ENCODE measurements at places on chromosomes 1 and 21. TPM values are rescaled to one million over a fixed set of nuclear protein-coding genes. Genes with fewer than 3 reads are reported as not detected.

DNA sequence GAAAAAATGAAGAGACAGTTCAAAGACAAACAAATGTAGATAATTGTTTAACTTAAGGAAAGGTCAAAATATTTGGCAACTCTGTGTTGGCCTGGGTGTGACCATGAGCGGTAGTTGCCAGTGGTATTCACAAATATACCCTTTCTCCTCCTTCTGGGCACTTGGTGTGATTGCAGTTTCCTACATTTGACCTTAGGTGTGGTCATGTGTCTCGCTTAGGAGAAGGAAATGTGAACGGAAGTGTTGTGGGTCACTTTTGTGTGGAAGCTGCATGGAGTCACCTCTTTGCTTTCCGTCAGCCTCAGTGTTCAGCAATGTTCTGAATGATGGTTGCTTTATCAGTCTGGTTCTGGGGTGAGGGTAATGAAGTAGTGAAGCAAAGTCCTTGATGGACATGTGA is 3.4 kb upstream of the PCSK9 start:
- DNase-seq: no peak

The RGS8 gene
- total RNA-seq: not detected

DNA sequence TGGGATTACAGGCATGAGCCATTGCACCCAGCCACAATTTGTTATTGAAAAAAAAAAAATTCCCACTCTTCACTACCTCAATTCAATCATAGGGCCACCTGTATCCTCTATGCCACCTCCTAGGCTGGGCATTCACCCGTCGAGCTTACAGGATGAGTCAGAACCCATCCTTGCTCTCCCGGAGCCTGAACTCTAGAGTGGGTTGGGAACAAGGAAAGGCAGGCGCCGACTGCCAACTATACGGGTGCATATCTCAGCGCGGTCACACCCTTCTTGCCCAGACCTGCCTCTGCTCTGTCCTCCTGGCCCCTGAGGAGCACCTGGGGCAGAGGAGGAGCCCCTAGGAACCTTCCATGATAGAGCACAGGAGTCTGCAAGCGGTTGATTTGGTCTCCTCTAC is 21.4 kb upstream of the LBR start:
- DNase-seq: no peak

DNA sequence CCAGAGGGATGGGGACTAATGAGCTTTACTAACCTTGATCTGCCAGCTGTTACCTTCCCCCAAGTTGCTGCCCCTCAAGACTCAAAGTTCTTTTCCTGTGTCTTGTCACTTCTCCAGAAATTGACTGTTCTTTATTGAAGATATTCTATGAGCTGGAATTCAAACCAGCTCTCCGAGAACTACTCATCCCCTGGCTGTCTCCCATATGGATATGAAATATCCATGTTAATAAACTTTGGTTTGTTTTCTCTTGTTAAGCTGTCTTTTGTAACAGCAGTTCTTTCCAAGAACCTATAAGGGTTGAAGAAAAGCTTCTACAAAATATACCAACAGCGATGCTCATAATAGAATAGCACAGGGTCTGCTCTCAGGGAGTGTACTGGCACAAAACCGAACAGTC is 77.0 kb downstream of the CAMK2N1 start:
- DNase-seq: no peak

DNA sequence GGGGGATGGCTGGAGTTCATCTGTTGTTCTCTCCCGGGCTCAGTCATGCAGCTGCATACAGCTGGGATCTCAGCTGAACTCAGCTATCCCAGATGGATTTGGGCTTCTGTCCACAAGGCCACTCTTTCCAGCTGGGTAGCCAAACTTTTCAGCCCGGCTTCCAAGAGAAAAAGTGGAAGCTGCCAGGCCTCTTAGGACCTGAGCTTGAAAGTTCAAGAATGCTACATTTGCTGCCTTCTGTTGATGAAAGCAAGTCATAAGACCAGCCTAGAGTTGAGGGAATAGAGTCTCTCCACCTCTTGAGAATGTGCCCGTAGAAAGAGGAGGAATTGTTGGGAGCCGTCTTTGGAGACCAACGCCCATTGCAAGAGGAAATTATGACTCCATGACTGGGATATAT is 95.3 kb downstream of the C1orf21 start:
- no peak for DNase-seq

- DNase-seq: no peak
Observed at GRCh38 chr1:237170149-237170548, 128.2 kb downstream of the RYR2 start.

- no peak for DNase-seq
Observed at GRCh38 chr21:29149808-29150425, 19.5 kb downstream of the MAP3K7CL start.

GRCh38 chr1:205610036-205610435 is 21.8 kb downstream of the ELK4 start:
- DNase-seq: no peak

DNA sequence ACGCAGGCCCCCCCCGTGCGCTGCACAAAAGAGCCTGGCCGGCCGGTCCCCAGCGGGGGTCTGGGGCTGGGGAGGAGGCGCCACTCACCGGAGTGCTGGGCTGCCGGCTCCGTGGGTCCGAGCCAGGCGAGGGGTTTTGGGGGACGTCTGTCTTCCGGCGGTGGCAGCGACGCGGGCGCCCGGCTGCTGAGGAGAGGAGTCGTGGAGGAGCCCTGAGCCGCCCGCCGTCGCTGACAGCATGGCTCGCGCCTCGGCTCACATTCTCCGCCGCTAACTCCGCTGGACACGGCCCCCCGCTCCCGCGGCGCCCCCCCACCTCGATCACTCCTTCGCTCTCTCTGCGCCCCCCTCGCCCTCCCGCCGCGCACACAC is 649 bp downstream of the AHDC1 start:
- DNase-seq: no peak

- DNase-seq: no peak
Observed at GRCh38 chr1:236688705-236689104, 2.4 kb downstream of the ACTN2 start.

DNA sequence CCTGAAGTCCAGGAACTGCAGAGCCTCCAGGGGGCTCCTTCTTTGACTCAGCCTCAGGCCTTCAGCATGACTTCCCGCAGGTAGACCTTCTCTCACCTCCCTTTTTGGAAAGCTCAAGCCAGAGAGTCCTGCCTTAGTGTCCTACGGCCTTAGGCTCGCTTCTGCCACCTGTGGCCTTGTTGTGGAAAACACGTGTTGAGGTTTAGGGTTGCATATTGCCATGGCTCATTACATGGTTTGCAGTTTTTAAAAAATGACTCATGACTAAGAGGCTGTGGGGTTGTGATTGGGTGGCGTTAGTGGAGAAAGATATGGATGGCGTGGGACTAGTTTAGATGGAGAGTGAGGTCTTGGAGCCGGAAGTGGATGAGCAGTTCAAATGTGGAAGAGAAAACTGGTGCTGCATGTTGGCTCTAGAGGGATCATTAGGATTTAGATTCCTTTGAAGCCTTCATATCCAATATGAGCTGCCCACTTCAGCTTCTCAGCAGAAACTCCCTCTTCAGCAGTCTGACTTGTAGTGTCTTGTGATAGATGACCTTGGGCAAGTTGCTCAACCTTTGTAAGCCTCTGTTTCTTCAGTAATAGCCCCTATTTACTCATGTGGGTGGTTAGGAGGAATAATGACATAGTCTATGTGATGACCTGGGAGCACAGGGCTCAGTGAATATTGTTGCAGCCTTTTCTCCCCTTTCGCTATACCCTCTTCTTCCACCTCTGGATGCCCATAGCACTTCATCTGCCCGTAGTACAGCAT is 6.5 kb upstream of the FGGY start:
- no peak for DNase-seq

DNA sequence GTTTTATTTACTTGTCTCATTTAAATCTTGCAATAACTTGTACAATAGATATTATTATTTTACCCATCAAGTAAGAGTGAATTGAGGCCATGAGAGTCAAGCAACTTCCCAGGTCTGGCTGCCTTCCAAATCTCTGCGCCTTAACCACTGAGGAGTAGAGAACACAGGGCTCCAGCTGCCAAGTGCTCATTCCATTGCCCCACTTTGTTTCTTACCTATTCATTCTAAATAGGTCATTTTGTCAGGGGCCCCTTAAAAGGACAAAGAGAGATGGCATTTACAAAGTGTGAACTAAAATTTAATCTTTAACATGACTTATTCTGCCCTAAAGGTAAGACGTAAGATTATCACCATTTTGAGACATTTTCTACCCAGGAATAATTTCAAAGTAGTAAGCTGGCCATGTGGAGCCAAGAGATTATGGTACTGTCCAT is 3.5 kb downstream of the PPP1R15B start:
- DNase-seq: no peak

GRCh38 chr1:6347641-6348487 is 45.7 kb downstream of the ACOT7 start:
- DNase-seq: peak; percentile 67

DNA sequence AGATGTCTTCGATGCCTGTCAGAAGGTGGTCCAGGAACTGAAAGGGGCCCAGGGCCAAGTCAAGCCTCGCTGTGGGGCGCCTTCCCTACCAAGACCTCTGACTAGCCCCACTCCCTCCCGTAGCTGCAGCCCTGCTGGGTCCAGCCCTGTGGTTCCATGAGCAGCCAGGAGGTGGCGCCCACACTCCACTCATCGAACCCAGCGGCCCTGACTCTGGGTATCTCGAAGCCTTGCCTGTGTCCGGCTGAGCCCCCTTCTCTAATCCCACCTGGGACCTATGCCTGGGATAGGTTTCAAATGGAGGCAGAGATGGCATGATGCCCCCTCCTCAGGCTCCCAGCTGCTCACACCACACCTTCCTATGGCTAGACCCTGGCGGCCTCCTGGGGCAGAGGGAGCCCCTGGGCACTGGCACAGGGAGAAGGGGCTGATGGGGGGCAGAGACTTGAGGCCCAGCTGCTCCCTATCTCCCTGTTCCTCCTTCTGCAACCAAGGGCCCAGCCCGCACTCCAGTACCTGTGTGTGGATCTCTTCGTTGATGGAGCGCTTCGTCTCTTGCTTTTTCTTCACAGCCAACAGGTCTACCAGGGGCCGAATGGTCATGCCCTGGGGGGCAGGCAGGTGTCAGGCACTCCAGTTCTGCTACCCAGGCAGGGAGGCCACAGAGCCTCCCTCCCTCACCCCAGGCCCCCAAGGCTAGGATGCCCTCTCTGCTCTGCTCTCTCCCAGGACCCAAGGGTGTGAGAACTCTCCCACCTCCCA is 52.0 kb downstream of the SLC9A1 start:
- DNase-seq: peak; percentile 82

GRCh38 chr21:31597683-31598082 is 61.8 kb upstream of the SOD1 start:
- no peak for DNase-seq

The B3GALT2 gene
- total RNA-seq: 0.68 TPM

DNA sequence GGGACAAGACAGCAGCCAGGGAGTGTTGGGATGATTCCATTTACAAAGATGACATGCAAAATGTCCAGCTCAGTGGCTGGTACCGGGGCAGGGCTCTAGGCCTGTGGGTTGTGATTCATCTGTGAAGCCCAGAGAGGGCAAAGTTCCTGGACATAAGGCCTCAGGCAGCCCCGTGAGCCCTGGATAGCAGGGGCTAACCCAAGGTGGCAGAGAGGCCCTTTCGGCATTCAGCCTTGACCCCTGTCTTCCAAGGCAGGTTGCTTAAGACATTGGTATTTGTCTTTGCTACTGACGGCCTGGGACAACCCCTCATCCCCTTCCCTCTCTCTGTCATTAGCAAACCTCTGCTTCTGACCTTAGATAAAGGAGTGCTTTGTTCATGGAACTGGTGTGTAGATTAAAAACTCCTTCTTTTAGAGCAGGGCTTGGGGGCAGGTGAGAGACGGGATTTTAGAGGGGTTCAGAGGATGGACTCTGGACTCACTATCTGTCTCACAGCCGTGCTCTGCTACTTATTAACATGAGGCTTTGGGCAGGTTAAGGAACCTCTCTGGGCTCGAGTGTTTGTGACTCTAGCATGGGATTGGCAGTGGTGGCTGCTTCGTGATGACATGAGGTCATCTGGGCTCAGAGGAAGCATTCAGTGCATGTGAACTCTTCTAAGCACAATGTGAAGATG is 36.3 kb downstream of the TMEM51 start:
- DNase-seq: no peak

Data from activated T-cell treated with anti-CD3 and anti-CD28 coated beads, Interleukin-2, amount 50 U/mL, for 4 hours (primary cell).